ENCODE measurements at places on chromosomes 4 and X. TPM values are rescaled to one million over a fixed set of nuclear protein-coding genes. Genes with fewer than 3 reads are reported as not detected.

- no peaks in the 10 kb centered on the region for H3K36me3 ChIP-seq
- no peak overlapping the region for H3K4me3 ChIP-seq
- H3K27ac ChIP-seq: no peak overlapping the region
- DNase-seq: no peak
- peaks cover 5% of the 10 kb centered on the region for H3K27me3 ChIP-seq
- H3K4me1 ChIP-seq: no peaks in the 10 kb centered on the region
These were observed 81.1 kb downstream of the FAT1 start for GRCh38 chr4:186642530-186642929.

The TMPRSS11B gene
- not detected for polyA plus RNA-seq

DNA sequence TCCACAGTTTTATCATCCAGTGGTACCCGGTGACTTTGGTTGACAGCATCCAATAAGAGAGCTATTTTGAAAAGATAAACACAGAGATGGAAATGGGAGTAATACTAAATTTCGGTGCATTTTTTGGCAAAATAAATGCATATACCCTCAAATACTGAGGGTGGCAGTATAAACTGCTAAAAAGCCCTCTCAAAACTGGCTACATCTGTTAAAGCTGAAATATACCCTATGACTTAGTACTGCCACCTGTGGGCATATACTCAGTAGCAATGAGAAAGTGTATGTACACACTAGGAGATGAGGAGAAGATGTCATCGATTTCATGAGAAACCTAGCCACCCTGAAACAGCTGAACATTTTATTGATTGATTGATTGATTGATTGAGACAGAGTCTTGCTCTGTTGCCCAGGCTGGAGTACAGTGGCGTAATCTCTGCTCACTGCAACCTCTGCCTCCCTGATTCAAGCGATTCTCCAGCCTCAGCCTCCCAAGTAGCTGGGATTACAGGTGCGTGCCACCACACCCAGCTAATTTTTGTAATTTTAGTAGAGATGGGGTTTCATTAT is 12.2 kb upstream of the TMEM128 start:
- H3K4me3 ChIP-seq: no peak overlapping the region
- peaks cover 3% of the 10 kb centered on the region for H3K27me3 ChIP-seq
- H3K4me1 ChIP-seq: peaks cover 13% of the 10 kb centered on the region
- DNase-seq: peak; percentile 74
- peak overlapping the region; percentile 58 for H3K27ac ChIP-seq
- H3K36me3 ChIP-seq: no peaks in the 10 kb centered on the region

The MBNL3 gene
- polyA plus RNA-seq: 73.9 TPM

- H3K27me3 ChIP-seq: peaks cover 2% of the 10 kb centered on the region
- H3K27ac ChIP-seq: no peak overlapping the region
- no peaks in the 10 kb centered on the region for H3K4me1 ChIP-seq
- peaks cover 3% of the 10 kb centered on the region for H3K36me3 ChIP-seq
These were observed 486.1 kb upstream of the TENM3 start for GRCh38 chr4:181757098-181757497.

DNA sequence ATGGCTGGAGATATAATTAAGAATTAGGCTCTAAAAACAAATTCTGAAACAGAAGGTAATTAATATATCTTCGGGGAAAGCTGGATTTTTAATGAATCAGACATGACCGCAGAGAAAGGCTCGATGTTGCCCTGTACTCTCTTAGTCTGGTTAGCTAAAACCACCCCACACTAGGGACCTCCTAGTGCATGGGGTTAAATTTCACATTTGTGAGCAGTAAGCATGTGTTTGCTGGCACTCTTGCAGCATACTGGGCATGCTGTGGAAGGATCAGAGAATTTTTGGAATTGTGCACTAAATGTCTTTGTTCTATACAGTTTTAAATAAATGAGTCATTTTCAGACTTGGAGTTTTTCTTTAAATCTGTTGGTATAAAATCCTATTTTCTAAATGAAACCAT is 475.6 kb upstream of the FTHL17 start:
- no peak for DNase-seq
- no peak overlapping the region for H3K27ac ChIP-seq
- no peaks in the 10 kb centered on the region for H3K36me3 ChIP-seq
- no peak overlapping the region for H3K4me3 ChIP-seq

The ZDHHC15 gene
- polyA plus RNA-seq: not detected

The ARR3 gene
- polyA plus RNA-seq: not detected

The PITX2 gene
- not detected for polyA plus RNA-seq

DNA sequence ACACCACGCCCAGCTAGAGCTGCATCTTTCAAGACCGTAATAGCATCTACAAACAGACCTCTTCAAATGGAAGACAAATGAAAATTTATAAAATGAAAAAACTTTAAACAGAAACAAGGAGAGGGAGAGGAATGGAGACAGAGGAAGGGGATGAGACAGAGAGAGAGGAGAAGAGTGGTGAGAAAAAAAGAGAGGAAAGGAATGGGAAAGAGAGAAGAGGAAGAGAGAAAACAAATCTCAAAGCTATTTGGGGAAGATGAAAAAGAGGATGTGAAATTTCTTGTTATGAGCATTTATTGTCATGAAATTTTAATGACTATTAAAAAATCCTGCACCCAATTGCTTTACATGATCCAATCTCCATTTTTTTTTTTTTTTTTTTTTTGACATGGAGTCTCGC is 726.9 kb downstream of the GRID2 start:
- no peaks in the 10 kb centered on the region for H3K36me3 ChIP-seq
- H3K4me3 ChIP-seq: no peak overlapping the region
- H3K27me3 ChIP-seq: peaks cover 2% of the 10 kb centered on the region
- no peak for DNase-seq
- H3K4me1 ChIP-seq: no peaks in the 10 kb centered on the region

GRCh38 chrX:25663701-25664100 is 474.4 kb upstream of the MAGEB18 start:
- no peak for DNase-seq
- H3K4me1 ChIP-seq: no peaks in the 10 kb centered on the region
- no peak overlapping the region for H3K4me3 ChIP-seq
- H3K27me3 ChIP-seq: no peaks in the 10 kb centered on the region
- H3K36me3 ChIP-seq: no peaks in the 10 kb centered on the region

GRCh38 chr4:171348090-171348489 is 465.1 kb upstream of the GALNTL6 start:
- no peak for DNase-seq
- no peaks in the 10 kb centered on the region for H3K27me3 ChIP-seq
- no peaks in the 10 kb centered on the region for H3K4me1 ChIP-seq

The TBC1D1 gene
- polyA plus RNA-seq: 18.0 TPM

The IL1RAPL2 gene
- polyA plus RNA-seq: not detected

DNA sequence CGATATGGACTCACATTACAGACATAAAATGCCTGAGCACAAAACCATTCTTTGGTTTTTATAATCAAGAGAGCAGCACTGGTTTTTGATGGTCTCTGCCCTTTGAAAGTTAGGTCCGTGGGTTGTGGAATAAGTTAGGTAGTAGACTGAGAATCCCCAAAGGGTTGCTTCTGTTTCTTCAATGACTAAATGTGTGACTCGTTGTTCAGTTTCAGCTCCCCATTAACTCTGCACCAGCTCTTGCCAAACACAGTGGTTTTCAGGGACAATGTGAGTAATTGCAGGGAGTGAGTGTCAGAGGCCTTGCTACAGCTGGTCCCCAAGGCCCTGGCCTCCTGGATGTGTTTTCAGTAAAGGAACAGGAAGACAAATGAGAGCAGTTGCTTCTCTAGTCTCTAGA is 24.8 kb downstream of the SMIM20 start:
- no peak for DNase-seq
- H3K4me3 ChIP-seq: no peak overlapping the region
- H3K27me3 ChIP-seq: peaks cover 13% of the 10 kb centered on the region
- no peak overlapping the region for H3K27ac ChIP-seq
- no peaks in the 10 kb centered on the region for H3K36me3 ChIP-seq
- H3K4me1 ChIP-seq: no peaks in the 10 kb centered on the region

- H3K27ac ChIP-seq: no peak overlapping the region
- H3K36me3 ChIP-seq: no peaks in the 10 kb centered on the region
These were observed 105.0 kb upstream of the ANXA3 start for GRCh38 chr4:78446619-78447018.

DNA sequence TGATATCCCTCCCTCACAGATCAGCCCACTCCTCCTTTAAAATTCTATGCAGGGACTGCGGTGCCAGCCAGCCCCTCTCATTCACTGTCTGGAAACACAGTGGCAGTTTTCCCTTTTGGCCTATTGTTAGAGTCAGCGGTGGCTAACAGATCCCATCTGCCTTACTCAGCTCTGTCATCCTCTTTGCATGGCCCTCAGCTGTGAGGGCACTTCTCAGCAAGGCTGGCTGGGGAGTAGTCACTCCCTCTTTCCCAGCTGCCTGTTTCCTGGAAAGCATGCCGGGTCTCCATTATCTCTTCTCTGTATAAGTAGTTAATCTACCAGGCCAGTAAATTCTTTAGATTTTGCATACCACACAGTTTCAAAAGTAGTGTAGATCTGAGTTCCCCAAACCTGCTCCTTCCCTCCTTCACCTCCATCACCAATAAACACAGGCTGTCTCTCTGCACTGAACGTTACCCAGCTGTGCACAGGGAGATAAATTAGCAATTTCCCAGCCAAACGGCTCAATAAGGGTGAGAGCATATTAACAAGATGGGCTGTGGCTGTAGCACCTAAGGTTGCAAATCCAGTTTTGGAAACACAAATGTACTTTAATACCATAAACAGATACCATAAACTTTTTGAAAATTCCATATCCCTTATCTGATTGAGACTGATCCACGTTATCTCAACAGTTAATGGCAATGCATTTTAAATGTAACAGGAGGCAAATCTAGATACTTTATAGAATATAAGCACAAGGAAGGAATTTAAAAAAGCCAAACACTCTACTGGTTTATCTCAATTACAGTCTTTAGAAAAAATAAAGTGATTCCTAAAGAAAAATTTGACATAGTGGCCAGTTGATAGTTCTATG is 229.3 kb downstream of the ANKRD50 start:
- DNase-seq: no peak
- H3K4me3 ChIP-seq: no peak overlapping the region
- no peaks in the 10 kb centered on the region for H3K36me3 ChIP-seq
